ENCODE measurements at places on chromosomes 13 and 19.

- no peak for DNase-seq
These were observed 8.3 kb downstream of the ZNF837 start for GRCh38 chr19:58372311-58373133.

GRCh38 chr13:76871432-76871831, 14.8 kb downstream of the KCTD12 start:
- no peak for DNase-seq

DNA sequence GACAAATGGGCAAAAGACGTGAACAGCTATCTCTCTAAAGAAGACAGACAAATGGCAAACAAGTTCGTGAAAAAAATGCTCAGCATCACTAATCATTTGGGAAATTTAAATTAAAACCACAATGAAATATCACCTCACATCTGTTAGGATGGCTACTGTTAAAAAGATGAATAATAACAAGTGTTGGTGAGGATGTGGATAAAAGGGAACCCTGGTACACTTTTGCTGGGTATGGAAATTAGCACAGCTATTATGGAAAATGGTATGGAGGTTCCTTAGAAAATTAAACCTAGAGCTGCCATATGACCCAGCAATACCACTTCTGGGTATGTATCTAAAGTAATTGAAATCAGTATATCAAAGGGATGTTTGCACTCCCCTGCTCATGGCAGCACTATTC, 7.1 kb downstream of the CABP5 start:
- no peak for DNase-seq

GRCh38 chr19:56091066-56091490, 30.0 kb downstream of the ZNF787 start:
- DNase-seq = no peak

DNA sequence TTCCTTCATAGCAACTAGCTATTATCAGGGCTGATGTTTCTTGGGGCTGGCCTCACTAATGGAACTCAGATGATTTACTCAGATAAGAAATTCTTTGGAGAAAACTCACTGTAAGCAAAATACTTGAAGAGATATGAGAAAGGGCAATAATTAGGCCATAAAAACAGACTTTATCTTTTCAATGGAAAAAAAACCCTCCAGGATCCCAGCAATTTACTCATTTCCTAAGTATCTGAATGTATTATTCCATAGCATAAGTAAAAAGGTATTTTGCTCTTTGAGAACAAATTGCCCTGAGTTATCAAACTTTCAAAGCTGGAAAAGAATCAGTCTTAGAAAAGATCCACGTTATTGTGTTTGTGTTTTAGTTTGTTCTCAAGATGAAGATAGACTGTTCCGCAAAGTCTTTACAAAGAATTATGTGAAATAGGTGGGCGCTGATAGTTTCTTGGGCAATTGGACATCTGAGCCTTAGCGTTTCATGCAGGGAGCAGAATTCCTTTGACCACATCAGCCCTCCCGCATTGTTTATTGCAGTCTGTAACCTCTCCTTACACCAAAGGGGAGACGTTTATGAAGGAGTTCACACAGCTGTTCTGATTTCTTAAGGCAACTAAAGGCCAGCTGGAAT, 29.1 kb upstream of the CSNK1A1L start:
- no peak for DNase-seq

Measured in NCI-H524 (cell line).